ENCODE measurements at places on chromosomes 13 and 19. TPM values are rescaled to one million over a fixed set of nuclear protein-coding genes. Genes with fewer than 3 reads are reported as not detected.
A peak's percentile ranks its signal among the peaks of the same experiment; 100 is the strongest.

The RNASEH2A gene
- total RNA-seq = 22.1 TPM

The ACTMAP gene
- 8.5 TPM for total RNA-seq

The HAUS5 gene
- 31.5 TPM for total RNA-seq

The ZNF382 gene
- total RNA-seq = 11.5 TPM

The NLRP11 gene
- total RNA-seq = 0.17 TPM

GRCh38 chr13:112651750-112652511, 37.9 kb upstream of the ATP11A start:
- DNase-seq = no peak

DNA sequence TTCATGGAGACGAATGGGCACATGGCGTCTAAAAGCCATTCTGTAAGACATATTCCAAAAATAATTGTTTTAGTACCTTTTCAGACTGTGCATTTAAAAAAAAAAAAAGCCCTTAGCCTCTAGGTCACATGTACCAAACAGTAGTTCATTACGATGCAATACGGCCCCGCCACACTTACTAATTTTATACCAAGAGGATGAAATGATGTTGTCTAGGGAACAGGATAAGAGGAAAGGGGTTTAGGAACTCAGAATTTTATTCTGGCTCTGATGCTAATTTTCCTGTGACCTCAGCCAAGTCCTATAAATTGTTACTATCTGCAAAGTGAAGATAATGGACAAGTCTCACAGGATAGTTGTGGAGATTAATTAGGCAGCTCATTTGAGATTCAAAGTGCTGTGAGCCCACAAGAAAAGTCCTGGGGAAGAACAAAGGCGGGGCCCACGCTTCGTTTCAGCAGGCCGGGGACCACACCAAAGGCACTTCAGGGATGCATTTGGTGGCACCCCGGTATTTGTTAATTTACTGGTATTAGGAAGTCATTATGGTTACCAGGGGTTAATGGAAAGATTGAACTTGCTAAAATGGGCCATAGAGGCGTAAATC, 511.1 kb downstream of the IRS2 start:
- no peak for DNase-seq

GRCh38 chr19:49301165-49301865, 23.7 kb downstream of the SLC6A16 start:
- peak; percentile 81 for DNase-seq

DNA sequence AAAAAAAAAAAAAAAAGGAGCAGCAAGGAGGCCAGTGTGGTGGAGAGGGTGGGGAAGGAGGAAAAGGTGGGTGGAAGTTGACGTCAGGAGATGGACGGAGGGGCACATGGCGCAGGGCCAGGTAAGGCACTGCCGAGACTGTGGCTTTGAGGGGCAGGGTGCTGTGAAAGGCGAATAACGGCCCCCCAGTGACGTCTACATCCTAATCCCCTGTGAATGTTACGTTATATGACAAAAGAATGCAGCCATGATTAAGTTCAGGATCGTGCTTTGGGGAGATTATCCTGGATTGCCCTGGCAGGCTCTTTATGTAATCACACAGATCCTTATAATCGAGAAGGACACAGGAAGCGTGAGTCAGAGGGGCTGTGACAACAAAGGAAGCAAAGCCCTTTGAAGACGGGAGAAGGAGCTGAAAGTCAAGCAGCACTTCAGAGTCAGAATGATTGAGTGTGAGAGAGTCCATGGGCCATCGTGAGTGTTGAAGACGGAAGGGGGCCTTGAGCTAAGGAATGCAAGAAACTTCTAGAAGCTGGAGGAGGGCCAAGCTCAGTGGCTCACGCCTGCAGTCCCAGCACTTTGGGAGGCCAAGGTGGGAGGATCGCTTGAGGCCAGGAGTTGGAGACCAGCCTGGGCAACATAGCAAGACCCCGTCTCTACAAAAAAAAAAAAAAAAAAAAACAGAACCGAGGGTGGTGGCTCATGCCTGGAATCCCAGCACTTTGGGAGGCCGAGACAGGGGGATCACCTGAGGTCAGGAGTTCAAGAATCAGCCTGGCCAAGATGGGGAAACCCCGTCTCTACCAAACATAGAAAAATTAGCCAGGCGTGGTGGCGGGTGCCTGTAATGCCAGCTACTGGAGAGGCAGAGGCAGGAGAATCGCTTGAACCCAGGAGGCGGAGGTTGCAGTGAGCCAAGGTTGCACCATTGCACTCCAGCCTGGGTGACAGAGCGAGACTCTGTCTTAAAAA, 13.8 kb upstream of the CEACAM16 start:
- no peak for DNase-seq

- DNase-seq = no peak
Observed at GRCh38 chr19:32828139-32828538, 41.4 kb downstream of the SLC7A9 start.

DNA sequence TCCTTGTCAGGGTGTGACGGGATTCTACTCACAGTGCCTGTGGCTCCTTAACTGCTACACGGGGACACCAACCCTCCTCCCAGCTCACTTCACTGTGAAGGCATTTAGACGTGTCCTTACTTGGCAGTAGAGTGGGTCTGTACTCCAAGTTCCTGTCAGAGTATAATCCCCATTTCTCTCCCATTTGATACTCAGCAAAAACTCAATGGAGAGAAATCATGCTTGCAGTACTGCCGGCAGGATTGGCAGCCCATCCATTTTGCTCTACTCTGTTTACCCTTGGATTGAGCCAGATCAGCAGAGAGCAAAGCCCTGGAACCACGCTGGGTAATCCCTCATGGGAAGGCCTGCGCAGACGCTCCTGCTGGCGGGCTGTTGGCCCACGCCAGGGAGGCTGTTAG, 28.9 kb downstream of the ARL11 start:
- no peak for DNase-seq

DNA sequence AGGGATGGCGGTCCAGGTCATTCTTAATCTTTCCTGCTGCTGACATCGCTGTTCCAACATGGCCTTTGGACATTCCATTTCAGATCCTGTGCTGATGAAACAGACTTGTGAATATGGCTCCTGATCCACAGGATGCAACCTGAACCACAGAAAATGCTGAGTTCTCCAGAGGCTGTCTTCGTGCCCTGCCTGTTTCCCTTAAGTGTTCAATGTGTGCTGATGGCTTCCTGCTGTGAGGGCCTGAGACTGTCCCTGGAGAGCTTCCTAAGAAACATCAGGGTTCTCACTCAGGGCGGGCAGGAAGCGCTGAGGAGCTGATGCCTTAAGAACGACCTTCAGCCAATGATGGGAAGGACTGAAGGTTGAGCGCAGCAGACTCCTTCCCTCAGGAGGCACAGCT, 909.4 kb downstream of the UQCRFS1 start:
- no peak for DNase-seq
